Activated T-cell treated with anti-CD3 and anti-CD28 coated beads for 24 hours (primary cell): ENCODE measurements at places on chromosomes 3 and 15.

DNA sequence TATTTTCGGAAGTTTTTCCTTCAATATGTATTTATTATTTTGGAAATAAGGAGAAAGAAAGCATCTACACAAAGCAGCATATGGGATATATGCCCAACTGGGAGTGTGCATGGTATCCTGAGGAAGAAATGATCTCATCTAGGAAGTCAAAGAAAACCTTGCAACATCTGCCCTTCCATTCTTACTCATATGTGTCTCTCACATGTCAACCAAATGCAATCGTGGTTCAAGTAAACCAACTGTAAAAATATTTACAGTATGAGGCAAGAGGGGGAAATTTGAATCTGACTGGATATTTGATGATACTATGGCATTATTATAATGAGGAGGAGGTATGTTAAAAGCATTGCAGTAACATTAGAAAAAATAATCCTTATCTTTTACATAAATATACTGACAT is 3.2 kb upstream of the SCG3 start:
- no peak for DNase-seq

GRCh38 chr3:133509488-133509887 is 64.0 kb upstream of the CDV3 start:
- DNase-seq: no peak

- DNase-seq: no peak
These were observed 16.1 kb downstream of the HACL1 start for GRCh38 chr3:15585111-15585845.

GRCh38 chr3:152156880-152157279 is 111.8 kb upstream of the MBNL1 start:
- no peak for DNase-seq

GRCh38 chr3:193997228-193998122 is 138.5 kb upstream of the HES1 start:
- DNase-seq: no peak

DNA sequence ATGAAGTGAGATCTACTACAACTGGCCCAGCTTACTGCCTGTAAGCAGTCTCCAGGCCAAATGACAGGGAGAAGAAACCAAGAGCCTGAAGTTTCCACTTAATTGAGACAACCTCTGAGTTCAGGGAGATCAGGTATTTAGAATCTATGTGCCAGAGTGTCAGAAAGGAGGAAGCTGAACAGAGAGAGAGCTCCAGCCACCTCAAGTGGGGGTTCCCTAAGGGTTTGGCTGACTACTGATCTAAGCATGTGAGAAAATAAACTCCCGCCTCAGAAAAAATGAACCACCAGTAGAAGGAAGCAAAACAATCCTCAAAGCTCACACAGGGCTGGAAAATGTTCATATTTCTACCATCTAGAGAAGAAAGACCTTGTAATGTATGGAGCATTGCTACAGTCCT is 25.0 kb downstream of the ADAM10 start:
- DNase-seq: no peak

DNA sequence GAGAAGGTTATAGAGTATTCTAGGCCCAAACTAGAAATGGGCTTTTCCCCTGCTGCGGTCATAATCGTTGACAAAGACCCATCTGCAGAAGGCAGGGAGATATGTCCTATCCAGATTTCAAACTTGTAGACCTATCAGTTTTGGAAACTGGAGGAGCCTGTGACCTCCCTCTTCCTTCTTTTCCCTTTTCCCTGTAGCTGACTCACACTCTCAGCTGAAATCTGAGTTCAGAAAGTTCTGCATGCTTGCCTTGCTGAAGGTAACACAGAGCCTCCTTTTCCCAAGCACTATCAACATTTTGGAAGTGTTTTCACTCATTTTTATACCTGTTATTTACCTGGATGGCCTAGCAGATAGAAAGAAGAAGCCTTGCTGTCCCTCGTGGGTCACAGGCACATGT is 59.1 kb upstream of the PSMD6 start:
- no peak for DNase-seq

DNA sequence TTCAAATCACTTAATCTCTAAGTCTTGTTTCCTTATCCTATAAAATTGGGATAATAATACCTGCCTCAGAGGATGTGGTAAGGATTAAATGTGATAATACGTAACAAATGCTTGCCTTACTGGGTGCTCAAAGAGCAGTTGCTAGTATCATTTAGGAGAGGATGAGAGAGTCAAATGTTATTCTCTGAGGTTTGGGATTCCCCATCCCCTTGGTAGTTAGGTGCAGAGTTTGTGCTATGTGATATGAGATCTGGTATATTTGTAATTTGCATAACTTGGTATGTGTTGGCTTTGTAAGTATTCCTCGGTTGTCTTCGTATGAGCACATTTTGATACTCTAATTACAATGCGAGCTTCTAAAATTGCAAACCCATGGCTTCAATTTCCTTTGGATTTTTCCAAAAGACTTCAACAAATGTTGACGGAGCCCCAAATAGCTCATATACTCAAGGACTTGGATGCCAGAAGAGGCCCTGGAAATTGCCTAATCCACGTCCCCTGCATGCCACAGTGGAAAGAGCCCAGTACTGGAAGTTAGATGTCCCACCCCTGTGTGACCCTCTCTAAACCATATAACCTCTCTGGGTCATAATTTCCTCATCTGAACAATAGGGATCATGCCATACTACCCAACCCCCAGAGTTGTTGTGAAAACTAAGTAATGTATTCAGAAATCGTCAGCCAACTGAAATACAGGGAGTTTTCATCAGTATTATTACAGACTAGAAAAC is 85.0 kb downstream of the FBN1 start:
- no peak for DNase-seq

GRCh38 chr15:48719668-48720067 is 74.2 kb upstream of the FBN1 start:
- DNase-seq: no peak

GRCh38 chr3:171364500-171364899 is 95.7 kb downstream of the TNIK start:
- DNase-seq: no peak

DNA sequence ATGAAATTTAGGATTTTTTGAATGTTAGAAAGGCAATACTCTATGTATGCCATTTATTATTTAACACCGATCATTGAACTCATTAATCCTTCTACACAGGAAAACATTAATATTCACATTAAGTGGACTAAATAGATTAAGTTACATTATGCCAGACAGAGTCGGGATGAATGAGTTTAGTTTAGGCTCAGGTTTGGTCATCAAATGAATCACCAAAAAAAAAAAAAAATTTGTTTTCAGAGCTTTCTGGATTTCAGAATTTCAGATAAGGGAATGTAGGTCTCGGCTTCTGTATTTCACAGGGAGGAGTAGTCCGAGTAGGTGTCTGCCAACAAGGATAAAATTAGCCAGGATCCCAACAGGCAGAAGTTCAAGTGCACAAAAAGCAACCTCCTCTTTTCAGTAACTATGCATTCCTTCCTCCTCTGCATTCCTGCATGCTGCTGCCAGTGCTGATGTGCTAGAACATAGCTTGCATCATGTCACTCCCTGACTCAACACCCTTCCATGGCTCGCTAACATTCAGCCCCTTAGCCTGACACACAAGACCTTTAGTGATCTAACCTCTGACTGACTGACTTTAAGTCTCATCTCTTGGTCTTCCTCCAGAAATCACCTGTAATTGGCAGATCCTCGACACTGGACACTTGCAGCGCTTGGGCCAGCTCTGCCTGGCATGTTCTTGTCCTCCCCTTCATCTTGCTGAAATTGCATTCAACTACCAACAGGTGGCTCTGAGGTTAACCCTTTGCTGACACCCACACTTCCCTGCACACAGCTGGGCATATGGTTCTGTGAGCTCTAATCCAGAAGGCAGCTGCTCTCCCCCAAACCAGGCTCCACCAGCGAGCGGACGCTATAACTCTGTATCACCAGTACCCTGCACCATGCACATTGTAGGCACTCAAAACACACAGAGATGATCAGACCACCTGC is 145.4 kb upstream of the PROK2 start:
- DNase-seq: no peak
